ENCODE measurements at places on chromosomes 16 and 17. TPM values are rescaled to one million over a fixed set of nuclear protein-coding genes. Genes with fewer than 3 reads are reported as not detected.

PIPOX gene
- 5.9 TPM for total RNA-seq

ACSM2A gene
- not detected for total RNA-seq

KRTAP2-3 gene
- total RNA-seq = not detected

- DNase-seq = peak; percentile 58
Measured at GRCh38 chr16:53530046-53530445, 27.0 kb upstream of the AKTIP start.

GRCh38 chr17:76266244-76266938 lies 1.2 kb downstream of the UBALD2 start:
- DNase-seq = no peak

GRCh38 chr17:77002103-77003045 lies 134.2 kb downstream of the MGAT5B start:
- no peak for DNase-seq
